ENCODE measurements at places on chromosomes 2 and 18. TPM values are rescaled to one million over a fixed set of nuclear protein-coding genes. Genes with fewer than 3 reads are reported as not detected.

Gene CRYBA2
- not detected for polyA plus RNA-seq

DNA sequence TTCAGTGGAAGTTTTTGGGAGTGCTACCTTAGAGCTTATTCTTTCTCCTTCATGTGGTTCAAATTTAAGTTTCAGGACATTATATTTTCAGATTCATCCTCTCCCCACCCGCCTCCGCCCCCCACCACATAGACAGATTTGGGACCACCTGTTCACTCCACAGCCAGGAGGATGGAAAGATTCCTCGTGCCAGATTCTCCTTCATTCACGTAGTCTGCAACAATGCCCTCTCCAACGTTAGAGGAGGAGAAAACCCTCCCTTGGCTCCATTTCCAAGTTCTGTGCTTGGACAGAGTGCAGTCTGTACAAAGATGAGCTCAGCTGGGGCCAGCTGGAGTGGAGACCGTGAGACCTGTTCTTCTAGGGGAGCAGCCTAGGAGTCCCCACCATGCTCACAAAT, 26.2 kb downstream of the POU3F3 start:
- DNase-seq = no peak

DNA sequence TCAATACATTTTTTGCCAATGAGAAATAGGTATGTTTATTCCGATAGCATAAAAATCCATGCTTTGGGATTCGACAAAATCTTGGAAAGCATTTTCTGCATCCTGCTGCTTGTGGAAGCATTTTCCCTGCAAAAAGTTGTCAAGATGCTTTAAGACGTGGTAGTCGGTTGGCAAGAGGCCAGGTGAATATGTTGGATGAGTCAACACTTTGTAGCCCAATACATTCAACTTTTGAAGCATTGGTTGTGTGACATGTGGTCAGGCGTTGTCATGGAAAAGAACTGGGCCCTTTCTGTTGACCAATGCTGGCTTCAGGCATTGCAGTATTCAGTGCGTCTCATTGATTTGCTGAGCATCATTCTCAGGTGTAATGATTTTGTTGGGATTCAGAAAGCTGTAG, 764.5 kb downstream of the TRIB2 start:
- DNase-seq = no peak

DNA sequence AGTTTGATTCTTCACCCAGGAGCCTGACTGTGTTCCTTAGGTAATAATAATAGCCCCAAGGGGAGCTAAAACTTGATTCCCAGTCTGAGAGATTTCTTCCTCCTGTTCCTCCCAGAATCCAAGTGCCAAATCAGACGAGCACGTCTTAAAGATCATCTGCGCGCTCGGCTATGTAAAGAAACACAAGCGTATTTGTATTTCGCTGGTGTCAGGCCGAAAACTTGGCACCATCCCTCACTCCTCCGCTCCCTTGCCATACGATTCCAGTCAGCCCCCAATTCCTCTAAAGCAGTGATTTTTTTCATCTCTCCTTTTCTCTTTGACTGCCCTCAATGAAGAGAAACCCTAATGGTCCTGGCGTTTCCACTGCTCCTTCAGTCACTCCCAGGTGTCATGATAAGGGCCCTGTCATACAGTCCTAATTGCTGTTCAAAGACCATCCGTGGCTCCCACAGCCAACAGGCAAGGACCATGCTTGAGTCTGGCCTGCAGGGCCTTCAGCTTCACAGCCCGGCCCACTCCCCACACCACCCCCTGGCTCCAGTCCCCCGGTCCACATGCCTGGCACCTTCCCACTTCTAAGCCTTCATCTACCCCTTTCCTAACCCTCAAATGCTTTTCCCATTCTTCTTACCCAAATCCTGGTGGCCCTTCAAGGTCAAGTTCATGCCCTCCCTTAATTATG, 130.8 kb upstream of the ID2 start:
- no peak for DNase-seq

- no peak for DNase-seq
Observed at GRCh38 chr2:221850076-221850475, 278.0 kb upstream of the EPHA4 start.

GRCh38 chr2:192126912-192127311, 67.8 kb downstream of the TMEFF2 start:
- no peak for DNase-seq
